ENCODE measurements at places on chromosomes 16 and 17.

GRCh38 chr17:31408586-31408985 lies 17.1 kb downstream of the RAB11FIP4 start:
- no peak for DNase-seq

DNA sequence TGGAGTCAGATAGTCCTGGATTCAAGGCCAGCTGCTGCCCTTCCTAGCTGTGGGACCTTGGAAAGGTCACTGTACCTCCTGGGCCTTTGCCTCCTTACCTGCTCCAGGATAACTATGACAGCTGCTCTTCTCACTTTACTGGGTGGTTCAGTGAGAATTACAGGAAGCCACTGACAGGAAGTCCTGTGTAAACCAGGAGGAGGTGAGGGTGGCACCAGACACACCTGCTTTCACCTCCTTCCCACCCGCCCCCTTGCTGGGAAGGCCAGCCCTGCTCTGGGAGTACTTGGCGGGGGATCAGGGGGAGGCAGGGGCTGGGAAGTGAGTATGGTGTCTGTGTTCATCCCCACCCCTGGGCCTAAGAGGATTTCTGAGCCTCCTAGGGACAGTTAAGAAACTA lies 42.6 kb downstream of the CPNE2 start:
- peak; percentile 48 for DNase-seq

- no peak for DNase-seq
Observed at GRCh38 chr17:1686086-1686485, 1.4 kb upstream of the PRPF8 start.

- no peak for DNase-seq
Observed at GRCh38 chr17:6423931-6424330, 11.0 kb downstream of the AIPL1 start.

DNA sequence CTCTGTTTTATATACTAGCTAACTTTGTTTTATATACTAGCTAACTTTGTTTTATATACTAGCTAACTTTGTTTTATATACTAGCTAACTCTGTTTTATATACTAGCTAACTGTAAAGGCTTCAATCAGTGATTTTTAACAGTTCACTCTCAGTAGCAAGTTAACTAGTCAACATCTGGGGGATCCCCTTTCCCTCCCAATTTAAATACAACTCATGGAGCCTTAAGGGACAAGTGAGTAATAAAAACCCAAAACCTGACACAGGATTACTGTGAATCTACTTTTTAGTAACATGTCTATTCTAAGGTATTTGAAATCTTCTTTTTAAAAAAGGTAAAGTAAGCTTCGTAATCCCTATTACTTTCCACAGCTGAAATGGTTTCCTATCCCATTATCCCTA lies 32.2 kb downstream of the FAM222B start:
- no peak for DNase-seq

DNA sequence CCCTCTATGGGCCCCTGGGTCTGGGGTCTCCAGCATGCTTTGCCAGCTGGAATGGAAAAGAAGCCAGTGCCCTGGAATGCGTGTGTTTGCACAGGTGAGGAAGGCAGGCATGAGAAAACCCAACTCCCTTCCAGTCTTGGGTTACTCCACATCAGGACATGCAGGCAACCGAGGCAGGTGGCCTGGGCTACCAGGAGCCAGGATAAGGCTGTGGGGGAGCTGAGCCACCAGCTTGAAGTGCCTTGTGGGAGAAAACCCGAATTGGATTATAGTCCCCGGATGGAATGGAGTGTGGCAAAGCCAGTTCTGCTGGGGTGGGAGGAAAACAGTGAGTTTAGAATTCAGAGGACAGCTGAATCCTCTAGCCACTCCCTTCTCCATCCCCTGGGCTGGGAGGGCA lies 7.2 kb downstream of the SRCIN1 start:
- DNase-seq: no peak

DNA sequence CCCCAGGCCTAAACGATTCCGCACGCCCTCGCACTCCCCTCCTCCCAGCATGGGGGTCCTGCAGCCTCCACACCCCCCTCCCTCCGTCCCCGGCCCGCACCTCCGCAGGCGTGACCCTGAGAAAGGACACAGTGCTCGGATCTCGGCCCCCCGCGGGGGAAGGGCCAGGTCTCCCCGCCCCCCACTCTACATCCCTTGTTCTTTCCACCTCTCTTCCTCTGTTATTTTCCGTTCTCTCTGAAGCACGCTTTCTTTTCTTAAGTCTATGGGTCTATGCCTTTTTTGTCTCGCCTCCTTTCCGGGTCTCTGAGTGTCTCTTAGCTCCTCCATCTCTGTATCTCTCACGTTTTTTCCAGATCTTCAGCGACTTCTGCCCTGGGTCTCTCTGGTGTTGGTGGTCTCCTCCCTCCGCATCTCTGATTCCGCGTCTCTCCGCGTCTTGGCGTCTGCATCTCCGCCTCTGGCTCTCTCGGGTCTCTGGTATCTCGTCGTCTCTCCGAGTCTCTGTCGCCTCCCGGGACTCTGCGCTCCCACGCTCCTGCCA lies 2.1 kb upstream of the HES7 start:
- DNase-seq: peak; percentile 55

Measured in CD8-positive, alpha-beta T cell (primary cell).